ENCODE measurements at places on chromosomes 6 and 20.
A peak's percentile ranks its signal among the peaks of the same experiment; 100 is the strongest.

DNA sequence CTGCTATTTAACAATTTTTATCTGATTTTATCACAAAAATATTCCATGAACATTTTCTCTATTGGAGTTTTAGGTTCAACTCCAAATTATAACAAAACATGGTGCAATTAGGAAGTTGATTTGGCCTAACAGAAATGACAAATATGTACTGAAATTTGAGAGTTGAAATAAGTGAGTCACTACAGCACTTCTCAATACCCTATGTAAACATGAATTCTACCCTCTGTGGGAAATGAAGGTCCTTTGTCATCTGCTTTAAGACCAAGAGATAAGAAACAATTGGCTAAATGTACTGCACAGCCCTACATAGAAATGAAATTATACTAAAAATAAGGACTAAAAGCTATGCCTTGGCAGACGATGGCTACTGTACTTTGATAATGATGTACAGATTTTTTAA, 86.2 kb upstream of the BEND6 start:
- DNase-seq = peak; percentile 94

DNA sequence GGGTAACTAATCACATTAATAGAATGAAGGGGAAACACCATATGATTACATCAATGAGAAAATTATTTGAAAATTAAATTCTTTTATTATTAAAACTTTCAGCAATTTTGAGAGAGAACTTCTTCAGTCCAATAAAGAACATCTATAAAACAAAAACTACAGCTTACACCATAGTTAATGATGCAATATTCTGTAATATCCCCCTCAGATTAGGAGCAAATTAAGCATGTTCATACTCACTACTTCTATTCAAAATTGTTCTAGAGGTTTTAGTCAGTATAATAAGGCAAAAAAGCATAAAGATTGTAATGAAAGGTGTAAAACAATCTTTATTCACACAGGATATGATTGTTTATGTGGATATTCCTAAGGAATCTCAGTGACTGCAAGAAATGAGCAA, 465.4 kb downstream of the CD109 start:
- no peak for DNase-seq

- DNase-seq = no peak
These were observed 29.5 kb downstream of the RBM38 start for GRCh38 chr20:57420571-57421252.

DNA sequence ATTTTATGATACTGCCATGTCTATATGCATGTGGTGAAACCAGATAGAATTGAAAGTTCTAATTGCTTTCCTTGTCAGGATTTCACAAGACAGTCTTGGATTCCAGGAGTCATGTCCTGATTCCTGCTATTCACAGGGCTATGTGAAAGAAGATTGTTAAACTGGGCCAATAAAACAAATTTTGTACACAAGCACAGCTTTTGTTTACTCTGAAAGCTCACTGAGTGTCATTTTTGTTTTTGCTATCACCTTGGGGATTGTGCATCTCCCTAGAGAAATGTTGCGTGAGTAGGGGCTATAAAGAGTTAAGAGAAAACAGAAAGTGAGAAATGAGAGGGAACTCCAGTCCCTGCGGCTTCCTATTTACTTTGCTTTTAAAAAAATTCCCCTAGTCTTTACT, 627.5 kb downstream of the PKHD1 start:
- no peak for DNase-seq

- DNase-seq = no peak
These were observed 40.5 kb downstream of the SCGN start for GRCh38 chr6:25692472-25692871.

DNA sequence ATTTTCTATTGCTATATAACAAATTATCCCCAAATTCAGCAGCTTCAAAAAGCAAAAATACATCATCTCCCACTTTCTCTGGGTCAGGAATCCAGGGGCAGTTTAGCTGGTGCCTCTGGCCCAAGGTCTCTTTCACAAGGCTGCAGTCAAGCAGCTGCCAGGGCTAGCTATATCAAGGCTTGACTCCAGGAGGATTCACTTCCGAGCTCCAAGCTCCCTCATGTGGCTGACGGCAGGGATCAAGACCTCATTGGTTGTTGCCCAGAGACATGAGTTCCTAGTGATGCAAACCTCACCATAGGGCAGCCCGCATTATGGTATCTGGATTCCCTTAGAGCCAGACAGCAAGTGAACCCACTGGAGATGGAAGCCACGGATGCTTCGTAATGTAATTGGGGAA, 1.3 kb upstream of the VNN1 start:
- DNase-seq = peak; percentile 86

GRCh38 chr20:40966516-40967185, 62.0 kb upstream of the TOP1 start:
- no peak for DNase-seq

All from cardiac fibroblast (primary cell).